Kidney (tissue), 22 donors: ENCODE measurements at places on chromosomes 5 and 9. TPM values are rescaled to one million over a fixed set of nuclear protein-coding genes. Genes with fewer than 3 reads are reported as not detected.

FOXI1 gene
- total RNA-seq, result 5.1 TPM

MYMK gene
- total RNA-seq, result not detected

SLC45A2 gene
- 0.22 TPM for total RNA-seq

RUSC2 gene
- total RNA-seq, result 27.3 TPM

SPATA31A3 gene
- not detected for total RNA-seq

C5orf15 gene
- 43.9 TPM for total RNA-seq

FBXL7 gene
- total RNA-seq, result 6.1 TPM

SRD5A1 gene
- 13.1 TPM for total RNA-seq

MPDZ gene
- total RNA-seq, result 25.1 TPM

- DNase-seq, result no peak
- peaks cover 5% of the 10 kb centered on the region for H3K36me3 ChIP-seq
- no peaks in the 10 kb centered on the region for H3K4me1 ChIP-seq
- no peaks in the 10 kb centered on the region for H3K27me3 ChIP-seq
Observed at GRCh38 chr9:94097788-94098414, 13.6 kb downstream of the PTPDC1 start.

GRCh38 chr5:83595217-83595616 lies 123.7 kb downstream of the VCAN start:
- H3K4me1 ChIP-seq, result no peaks in the 10 kb centered on the region
- no peak overlapping the region for H3K27ac ChIP-seq
- no peak overlapping the region for H3K4me3 ChIP-seq
- no peak for DNase-seq
- no peaks in the 10 kb centered on the region for H3K27me3 ChIP-seq
- no peaks in the 10 kb centered on the region for H3K36me3 ChIP-seq

DNA sequence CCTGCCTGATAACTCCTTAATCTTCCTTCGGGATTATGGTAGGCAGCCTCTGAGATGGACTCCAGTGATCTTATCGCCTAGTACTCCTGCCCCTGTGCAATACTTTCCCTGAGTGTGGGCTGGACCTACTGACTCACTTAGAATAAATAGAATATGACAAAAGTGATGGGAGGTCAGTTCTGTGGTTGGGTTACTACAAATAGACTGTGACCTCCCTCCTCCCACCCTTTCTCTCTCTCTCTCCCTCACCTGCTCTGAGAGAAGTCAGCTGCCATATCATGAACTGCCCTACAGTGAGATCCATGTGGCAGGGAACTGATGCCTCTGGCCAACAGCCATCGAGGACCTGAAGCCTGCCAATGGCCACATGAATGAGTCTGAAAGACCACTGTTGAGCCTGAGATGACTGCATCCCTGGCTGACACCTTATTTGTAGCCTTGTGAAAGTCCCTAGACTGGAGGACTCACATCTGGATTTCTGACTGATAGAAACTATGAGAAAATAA lies 31.7 kb downstream of the NRG2 start:
- no peaks in the 10 kb centered on the region for H3K36me3 ChIP-seq
- H3K4me3 ChIP-seq, result no peak overlapping the region
- no peak for DNase-seq
- no peaks in the 10 kb centered on the region for H3K4me1 ChIP-seq

- peaks cover 4% of the 10 kb centered on the region for H3K27me3 ChIP-seq
- no peaks in the 10 kb centered on the region for H3K4me1 ChIP-seq
Observed at GRCh38 chr9:130681769-130682420, 11.7 kb upstream of the EXOSC2 start.

DNA sequence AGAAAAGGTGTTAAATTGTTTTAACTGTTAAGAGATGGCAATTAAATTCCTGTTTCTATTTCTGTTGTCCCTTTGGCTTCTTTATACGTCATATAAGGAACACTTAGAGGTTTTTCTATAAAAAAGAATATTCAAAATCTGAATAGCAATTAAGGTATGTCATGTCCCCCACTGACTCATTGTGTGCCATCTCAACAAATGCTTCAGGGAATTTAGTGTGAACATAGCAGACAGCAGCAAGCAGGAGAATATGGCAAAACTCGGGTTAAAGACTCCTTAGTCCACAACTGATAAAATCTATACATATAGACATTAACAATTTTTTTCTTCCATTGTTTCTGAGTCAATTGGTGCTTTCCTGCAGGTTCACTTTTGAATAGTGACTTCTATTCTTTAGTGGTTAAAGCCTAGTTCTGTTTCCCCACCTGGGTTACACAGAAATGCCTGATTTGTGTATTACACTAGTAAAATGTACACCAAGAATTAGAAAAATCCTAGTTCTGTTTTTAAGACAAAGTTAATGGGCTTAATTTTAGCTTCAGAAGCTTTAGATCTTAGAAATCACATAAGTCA lies 17.9 kb upstream of the RPS23 start:
- no peaks in the 10 kb centered on the region for H3K4me1 ChIP-seq
- no peaks in the 10 kb centered on the region for H3K27me3 ChIP-seq
- no peak for DNase-seq

- no peak overlapping the region for H3K4me3 ChIP-seq
- H3K36me3 ChIP-seq, result no peaks in the 10 kb centered on the region
- DNase-seq, result no peak
- H3K27ac ChIP-seq, result no peak overlapping the region
- H3K4me1 ChIP-seq, result no peaks in the 10 kb centered on the region
- H3K27me3 ChIP-seq, result no peaks in the 10 kb centered on the region
Observed at GRCh38 chr5:164187785-164188184, 682.4 kb downstream of the MAT2B start.

GRCh38 chr5:59430066-59430685 lies 463.4 kb downstream of the PDE4D start:
- H3K27me3 ChIP-seq, result no peaks in the 10 kb centered on the region
- peak overlapping the region; percentile 40 for H3K27ac ChIP-seq
- no peaks in the 10 kb centered on the region for H3K36me3 ChIP-seq
- DNase-seq, result peak; percentile 10

GRCh38 chr9:4796530-4796929 lies 3.8 kb downstream of the RCL1 start:
- H3K27me3 ChIP-seq, result no peaks in the 10 kb centered on the region
- H3K4me3 ChIP-seq, result no peak overlapping the region

GRCh38 chr9:135301271-135302263 lies 178.0 kb upstream of the PPP1R26 start:
- H3K4me3 ChIP-seq, result no peak overlapping the region
- no peaks in the 10 kb centered on the region for H3K4me1 ChIP-seq
- no peaks in the 10 kb centered on the region for H3K36me3 ChIP-seq
- H3K27me3 ChIP-seq, result no peaks in the 10 kb centered on the region
- no peak overlapping the region for H3K27ac ChIP-seq

- H3K36me3 ChIP-seq, result no peaks in the 10 kb centered on the region
- H3K4me1 ChIP-seq, result no peaks in the 10 kb centered on the region
- H3K4me3 ChIP-seq, result no peak overlapping the region
- H3K27ac ChIP-seq, result no peak overlapping the region
Observed at GRCh38 chr9:80437091-80437640, 865.4 kb downstream of the TLE4 start.

DNA sequence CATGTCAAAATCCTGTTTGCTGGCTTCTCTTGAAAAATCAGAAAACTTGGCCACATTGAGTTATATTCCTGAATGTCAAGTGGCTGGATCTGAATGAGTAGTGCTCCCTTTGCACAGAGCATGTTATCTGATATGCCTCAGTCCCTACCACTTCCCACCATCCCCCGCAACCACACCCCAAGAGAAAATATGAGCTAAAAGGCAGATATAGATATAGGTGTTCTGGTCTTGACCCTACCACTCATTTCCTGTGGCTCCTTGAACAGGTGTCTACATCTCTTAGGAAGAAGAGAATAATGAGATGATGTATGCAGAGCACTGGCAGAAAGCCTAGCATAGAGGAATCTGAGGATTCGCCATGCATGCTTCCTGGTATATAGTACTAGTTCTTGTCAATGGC lies 6.6 kb upstream of the CYSTM1 start:
- H3K36me3 ChIP-seq, result no peaks in the 10 kb centered on the region
- H3K4me1 ChIP-seq, result peaks cover 8% of the 10 kb centered on the region
- H3K27me3 ChIP-seq, result no peaks in the 10 kb centered on the region

GRCh38 chr9:116499986-116500871 lies 186.9 kb upstream of the TRIM32 start:
- H3K4me1 ChIP-seq, result no peaks in the 10 kb centered on the region
- no peak overlapping the region for H3K4me3 ChIP-seq

DNA sequence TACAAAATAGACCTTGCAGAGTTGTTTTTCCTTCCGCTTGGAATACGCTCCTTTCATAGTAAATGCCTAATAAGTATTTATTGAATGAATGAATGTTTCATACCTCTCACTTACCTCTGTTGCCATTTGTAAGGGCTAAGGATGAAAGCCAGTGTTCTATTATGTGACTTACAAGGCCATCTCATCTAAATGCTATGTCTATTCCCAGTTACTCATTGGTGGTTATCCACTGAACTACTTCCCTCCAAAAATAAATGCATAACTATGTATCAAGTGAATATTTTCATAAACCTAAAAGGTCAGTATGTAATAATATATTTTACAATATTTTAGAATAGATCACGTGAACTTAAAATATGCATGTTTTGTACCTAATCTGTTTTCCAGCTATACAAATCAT lies 670.5 kb upstream of the RGMB start:
- no peak overlapping the region for H3K4me3 ChIP-seq
- no peaks in the 10 kb centered on the region for H3K36me3 ChIP-seq
- H3K4me1 ChIP-seq, result no peaks in the 10 kb centered on the region
- no peak for DNase-seq
- H3K27me3 ChIP-seq, result no peaks in the 10 kb centered on the region

DNA sequence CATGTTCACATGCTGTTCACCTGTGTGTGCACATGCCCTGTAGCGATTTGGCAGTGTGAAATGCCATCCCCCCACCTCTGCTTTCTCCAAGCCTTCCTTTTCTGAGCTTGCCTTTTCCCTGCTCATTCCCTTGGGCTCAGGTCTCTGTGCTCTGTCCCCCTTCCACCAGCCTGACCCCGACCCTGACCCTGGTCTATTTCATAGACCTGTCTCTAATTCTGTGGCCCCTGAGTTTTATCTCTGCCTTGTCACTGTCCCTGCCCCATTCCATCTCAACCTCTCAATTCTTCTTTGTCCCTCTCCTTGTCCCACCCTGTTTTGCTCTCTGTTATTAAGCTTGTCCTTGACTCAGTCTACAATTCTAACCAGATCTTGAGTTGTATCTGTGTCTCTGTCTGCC lies 735 bp downstream of the ARAP3 start:
- H3K4me1 ChIP-seq, result no peaks in the 10 kb centered on the region
- H3K4me3 ChIP-seq, result peak overlapping the region; percentile 46
- no peaks in the 10 kb centered on the region for H3K27me3 ChIP-seq
- H3K36me3 ChIP-seq, result no peaks in the 10 kb centered on the region
- no peak for DNase-seq

GRCh38 chr5:44881266-44881665 lies 72.5 kb downstream of the MRPS30 start:
- no peak for DNase-seq
- no peaks in the 10 kb centered on the region for H3K4me1 ChIP-seq
- H3K27ac ChIP-seq, result no peak overlapping the region
- H3K4me3 ChIP-seq, result peak overlapping the region; percentile 39
- no peaks in the 10 kb centered on the region for H3K36me3 ChIP-seq
